Memory B cell (primary cell): ENCODE measurements at places on chromosomes 5 and 9.
A peak's percentile ranks its signal among the peaks of the same experiment; 100 is the strongest.

DNA sequence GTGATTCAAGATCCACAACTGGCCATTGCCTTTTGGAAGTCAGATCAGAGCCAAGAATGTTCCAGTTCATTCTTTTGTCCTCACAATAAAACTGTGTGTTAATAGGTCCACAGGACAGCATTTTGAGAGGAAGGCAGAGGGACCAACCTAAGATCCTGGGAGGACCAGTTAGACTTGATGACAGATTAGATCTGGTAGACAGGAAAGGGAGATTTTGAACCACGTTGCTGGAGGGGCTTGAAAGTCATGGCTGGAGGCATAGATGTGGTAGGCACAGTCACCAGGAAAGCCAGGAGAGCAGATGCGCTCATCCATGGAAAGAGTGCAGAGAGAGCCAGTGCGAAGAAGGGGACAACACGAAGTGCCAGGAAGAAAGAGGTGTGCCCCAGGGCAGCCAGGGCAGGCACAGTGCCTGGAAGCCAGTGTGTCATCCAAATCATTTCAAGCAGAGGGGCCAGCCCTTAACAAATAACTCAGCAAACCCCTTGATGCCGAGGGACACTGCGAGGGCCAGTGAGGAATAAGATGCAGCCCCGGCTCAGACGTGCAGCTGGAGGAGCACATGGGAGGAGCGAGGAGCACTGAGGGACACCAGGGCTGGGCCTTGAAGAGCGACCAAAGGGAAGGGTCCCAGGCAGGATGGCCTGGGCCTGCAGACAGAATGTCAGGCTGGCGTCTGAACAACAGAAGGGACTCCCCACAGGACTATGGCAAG is 12.8 kb upstream of the SLC2A8 start:
- no peak for DNase-seq

- DNase-seq: no peak
Measured at GRCh38 chr9:124209774-124210173, 48.0 kb upstream of the NEK6 start.

GRCh38 chr9:136289651-136290507 is 14.0 kb downstream of the CCDC187 start:
- DNase-seq: no peak

DNA sequence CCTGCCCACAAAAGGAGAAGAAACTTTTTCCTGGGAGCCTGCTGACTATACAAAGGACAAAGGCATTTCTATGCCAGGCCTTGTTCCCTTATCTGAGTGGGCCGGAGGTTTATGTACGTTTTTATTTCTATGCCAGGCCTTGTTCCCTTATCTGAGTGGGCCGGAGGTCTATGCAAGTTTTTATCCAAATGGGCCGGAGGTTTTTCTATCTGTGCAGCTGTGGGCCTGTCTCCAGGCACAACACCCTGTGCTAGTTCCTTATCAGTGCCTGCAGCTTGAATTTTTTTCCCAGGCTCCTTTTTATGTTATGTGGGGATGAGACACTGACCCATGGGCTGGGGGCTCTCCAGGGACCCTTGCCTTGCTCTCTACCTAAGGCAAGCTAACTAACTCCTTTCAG is 5.5 kb downstream of the SLC25A2 start:
- DNase-seq: no peak

GRCh38 chr5:79464695-79465332 is 49.1 kb downstream of the HOMER1 start:
- DNase-seq: peak; percentile 9
